Heart right ventricle (tissue), 16 donors: ENCODE measurements at places on chromosomes 5 and 9. TPM values are rescaled to one million over a fixed set of nuclear protein-coding genes. Genes with fewer than 3 reads are reported as not detected.

- DNase-seq = no peak
Measured at GRCh38 chr5:85049020-85049419, 664.3 kb upstream of the EDIL3 start.

GRCh38 chr9:113659740-113660139, 196.2 kb downstream of the RGS3 start:
- no peak for DNase-seq

The SLC34A1 gene
- not detected for total RNA-seq

The PCDHGA2 gene
- total RNA-seq = 13.5 TPM

The ANKRD18A gene
- total RNA-seq = 1.5 TPM

The CDO1 gene
- total RNA-seq = 4.9 TPM

The ACTBL2 gene
- total RNA-seq = not detected
